ENCODE measurements at places on chromosomes 4 and X. TPM values are rescaled to one million over a fixed set of nuclear protein-coding genes. Genes with fewer than 3 reads are reported as not detected.

Gene TCEAL5
- total RNA-seq = not detected

Gene RS1
- not detected for total RNA-seq

Gene CPLX1
- total RNA-seq = not detected

Gene LRAT
- not detected for total RNA-seq

Gene SUPT20HL1
- not detected for total RNA-seq

DNA sequence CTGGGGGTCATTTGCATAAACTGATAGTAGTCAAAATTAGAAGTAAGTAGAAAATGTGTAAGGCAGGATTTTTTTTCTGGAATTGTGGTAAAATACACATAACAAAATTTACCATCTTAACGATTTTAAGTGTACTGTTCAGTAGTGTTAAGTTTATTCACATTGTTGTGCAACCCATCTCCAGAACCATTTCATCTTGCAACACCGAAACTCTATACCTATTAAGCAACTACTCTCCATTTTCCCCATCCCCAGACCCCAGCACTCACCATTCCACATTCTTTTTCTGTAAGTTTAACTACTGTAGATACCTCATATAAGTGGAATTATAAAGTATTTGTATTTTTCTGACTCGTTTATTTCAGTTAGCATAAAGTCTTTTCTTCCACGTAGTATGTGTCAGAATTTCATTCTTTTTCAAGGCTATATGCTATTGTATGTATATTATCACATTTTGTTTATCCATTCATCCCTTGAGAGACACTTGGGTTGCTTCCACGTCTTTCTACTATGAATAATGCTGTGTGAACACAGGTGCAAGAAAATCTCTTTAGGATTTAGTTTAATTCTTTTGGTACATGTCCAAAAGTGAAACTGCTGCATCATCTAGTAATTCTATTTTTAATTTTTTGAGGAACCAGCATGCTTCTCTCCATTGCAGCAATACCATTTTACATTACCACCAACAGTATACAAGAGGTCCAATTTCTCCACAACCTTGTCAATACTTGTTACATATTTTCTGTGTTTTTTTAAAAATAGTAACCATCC lies 39.1 kb upstream of the NSUN7 start:
- DNase-seq = no peak

GRCh38 chr4:159706704-159707103 lies 603.8 kb downstream of the RAPGEF2 start:
- DNase-seq = no peak

- DNase-seq = peak; percentile 2
Observed at GRCh38 chr4:83191026-83191425, 76.5 kb upstream of the PLAC8 start.

DNA sequence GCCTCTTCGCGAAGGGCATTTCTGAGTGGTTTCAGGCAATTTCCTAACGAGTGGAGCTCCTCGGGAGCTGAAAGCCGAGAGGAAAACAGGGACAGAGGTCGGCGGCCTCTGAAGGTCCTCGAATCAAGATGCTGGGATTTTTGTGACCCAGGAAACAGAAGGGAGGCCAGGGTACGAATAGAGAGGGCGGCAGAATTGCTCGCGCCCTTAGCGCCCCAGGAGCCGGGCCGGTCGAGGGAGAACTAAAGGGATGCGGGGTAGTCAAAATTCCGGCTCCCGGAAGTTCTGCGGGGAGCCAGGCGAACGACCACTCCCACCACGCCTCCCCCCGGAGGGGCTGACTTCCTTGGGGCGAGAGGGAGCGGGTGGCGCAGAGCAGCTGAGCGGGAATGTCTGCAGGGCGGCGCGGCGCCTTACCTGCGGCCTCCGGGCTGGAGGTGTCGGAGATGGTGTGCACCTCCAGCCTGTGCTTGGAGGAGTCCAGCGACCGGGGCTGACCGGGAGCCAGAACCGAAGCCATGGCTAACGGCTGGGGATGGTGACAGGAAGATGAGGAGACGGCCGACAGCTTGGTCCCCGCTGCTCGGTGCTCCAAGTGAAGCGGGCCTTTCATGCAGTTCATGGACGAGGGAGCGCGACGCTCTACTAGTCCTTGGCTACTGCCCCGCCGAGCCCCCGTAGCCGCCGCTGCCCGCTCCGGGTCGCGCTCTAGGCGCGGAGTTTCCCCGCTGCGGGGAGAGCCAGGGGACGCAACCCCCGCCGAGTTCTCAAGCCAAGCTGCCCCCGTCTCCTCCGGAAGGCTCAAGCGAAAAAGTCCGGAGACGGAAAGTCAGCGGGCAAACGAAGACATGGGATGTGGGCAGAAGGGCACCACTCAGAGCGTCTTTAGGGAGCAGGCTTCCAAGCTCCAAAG lies 782 bp downstream of the PITX2 start:
- no peak for DNase-seq

DNA sequence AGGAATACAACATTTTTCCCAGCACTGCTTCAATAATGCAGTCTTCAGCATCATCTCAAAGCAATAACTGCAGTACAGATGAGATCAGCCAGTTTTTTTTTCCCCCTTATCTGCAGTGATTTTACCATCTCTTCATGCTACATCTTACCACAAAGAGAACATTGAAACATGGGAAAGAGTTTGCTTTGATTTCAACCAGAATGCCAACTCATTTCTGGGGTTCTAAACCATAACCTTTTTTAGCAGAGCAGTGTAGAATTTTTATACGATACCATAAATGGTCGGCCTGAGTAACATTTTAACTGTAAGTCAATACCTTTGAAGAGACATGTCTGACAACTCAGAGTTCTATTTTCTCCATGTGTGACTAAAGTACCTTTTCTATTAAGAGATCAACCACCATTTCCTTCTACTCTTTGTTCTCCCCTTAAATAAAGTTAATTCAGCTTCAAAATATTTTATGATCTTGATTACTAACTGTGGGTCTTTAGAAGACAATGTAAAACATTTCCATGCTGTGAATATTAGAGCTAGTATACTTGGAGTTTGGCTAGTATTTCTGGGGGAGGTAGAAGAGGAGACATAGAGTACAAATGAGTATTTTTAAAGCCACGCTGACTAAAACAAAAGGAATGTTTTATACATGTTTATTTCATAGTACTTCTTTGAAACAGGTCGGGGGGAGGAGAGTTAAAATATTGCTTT lies 69.1 kb downstream of the TET2 start:
- peak; percentile 25 for DNase-seq

GRCh38 chr4:123217664-123218063 lies 178.9 kb upstream of the SPRY1 start:
- DNase-seq = no peak

GRCh38 chrX:56793112-56793430 lies 64.0 kb downstream of the NBDY start:
- no peak for DNase-seq

DNA sequence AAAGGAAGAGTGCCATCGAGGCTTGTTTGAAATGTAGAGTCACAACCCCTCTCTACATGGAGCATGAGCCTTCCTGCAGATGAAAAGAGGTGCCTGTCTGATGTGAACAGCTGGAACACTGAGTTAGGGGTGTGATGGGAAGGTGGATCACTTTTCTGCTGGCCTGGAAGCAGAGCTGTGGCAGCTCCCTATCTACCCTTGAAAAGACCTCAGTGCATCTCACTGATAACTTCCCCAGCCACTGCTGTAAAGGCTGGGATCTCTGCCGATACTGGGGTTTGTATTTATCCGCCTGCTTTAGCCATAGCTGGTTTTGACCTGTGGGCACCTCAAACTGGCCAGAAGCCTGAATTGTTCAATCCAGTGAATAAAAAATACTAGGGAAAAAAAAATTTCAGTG lies 46.8 kb downstream of the HPGD start:
- no peak for DNase-seq

DNA sequence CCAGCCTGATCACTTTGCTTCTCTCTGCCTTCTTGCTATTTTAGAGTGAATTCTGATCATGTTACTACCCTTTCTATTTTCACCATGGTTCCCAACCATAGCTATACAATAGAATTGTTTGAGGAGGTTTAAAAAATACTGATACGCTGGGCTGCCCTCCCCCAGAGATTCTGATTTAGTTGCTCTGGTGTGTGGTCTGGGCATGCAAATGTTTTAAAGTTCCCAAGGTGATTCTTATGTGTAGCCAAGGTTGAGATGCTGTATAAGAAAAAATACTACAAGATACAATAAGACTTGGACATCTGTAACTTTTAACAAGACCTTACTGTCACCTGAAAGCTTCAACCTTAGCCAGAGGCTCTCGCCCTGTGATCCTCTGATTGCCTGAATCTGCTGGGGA lies 22.2 kb upstream of the INTS6L start:
- no peak for DNase-seq

DNA sequence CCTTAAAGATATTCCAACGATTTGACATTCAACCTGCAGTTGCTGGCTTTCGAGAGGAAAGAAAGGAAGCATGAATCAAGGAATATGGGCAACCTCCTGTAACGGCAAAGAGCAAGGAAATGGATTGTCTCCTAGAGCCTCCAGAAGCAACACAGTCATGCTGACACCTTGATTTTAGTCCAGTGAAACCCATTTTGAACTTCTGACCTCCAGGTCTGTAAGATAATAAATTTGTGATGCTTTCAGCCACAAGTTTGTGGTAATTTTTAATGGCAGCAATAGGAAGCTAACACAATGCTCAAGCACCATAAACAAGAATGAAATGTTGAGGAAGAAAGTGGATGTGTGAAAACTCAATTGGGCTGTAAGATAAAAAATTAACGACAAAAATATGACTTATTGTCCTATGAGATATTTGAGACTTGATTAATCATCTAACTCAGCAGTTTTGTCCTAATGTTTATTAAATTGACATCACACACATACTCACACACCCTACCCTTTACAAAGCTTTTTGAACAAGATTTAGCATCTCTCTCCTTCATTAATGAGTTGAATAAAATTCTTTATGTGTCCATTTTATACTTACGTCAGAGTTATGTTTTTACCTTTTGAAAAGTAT lies 857.2 kb upstream of the INTU start:
- peak; percentile 29 for DNase-seq

DNA sequence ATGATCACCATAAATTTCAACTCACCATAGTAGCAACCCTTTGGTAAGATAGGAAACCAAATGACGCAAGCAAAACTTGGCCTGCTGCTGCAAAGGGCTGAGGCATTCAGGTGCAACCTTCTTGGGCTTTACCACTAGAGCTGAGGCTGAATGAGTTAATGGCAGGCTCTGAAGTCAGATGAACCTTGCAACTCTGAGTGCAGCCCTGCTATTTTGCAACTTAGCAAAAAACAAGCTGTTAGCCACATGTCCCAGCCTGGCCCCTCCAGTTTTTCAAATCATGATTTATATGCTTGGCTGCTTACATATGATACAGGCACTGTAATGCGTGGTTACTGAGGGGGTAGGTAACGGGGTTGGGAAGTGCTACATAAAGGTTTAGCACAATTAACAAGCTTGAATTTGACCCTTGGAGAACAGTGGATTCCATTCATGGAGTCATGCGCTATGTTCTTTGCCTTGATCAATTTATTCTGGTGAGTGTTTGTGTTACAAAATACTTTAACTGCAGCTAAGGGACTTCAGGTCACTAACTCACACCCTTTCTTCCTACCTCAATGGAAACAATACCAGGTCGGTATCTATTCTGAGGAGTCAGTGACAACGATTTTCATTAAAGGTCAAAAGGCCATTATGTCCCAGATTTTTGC lies 80.5 kb upstream of the PPARGC1A start:
- no peak for DNase-seq

DNA sequence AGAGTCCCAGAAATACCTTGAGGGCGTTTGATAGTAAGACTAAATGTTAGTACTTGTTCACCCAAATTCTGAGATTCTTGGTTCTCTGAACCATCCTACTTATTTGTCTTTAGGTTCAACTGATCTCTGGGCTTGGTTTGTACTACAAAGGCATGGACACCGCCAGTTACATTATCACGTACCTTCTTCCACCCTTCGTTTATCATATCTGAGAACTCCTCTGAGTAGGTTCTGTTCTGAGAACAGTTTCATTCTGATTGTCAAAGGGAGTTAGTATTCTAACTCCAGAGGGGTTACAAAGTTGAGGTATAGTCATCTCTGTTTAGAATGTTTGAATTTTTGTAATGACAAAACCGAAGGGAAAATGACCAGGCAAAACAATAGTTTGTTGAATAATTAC lies 19.3 kb downstream of the ZFX start:
- no peak for DNase-seq

DNA sequence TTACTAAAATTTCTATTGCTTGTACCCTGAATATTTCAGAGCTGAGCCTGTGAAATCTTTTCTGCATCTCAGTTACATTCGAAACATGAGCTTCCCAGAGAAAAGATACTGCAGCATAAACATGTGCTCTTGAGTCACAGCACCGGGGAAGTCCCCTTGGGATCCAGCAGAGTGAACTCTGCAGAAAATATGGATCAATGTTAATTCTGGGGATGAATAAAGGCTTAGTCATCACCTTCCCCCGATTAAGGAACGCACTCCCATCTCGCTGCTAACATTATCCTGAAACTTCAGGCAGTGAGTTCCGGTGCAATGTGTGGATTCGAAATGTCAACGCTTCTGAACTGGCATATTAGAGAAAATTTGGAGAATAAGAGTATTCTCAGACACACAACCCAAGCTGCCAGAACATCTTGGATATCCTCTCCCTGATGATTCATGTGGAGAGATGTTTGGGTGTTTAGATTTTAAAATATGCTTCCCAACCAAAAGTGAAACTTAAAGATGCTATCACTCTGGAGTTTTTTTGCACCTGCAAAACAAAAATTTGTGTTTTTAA lies 90.8 kb downstream of the IRF2 start:
- peak; percentile 89 for DNase-seq
